ENCODE measurements at places on chromosomes 3 and 15.

DNA sequence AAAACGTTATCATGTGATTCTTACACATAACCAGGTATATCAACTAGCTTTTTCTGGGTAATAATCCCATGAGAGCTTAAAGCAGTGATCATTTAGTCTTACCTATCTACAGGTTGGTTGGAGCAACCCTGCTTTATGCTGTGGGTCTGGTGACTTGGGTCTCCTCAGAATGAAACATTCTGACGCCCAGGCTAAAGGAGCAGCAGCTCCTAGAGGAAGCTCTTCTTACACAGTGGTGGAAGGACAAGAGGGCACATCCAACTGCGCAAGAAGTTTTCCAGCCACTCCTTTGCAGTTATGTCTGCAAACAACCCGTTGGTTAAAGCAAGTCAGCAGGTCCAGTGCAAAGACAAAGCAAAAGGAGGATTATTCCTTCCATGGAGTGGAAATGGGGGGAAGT lies 377.5 kb downstream of the EDEM1 start:
- DNase-seq = no peak

DNA sequence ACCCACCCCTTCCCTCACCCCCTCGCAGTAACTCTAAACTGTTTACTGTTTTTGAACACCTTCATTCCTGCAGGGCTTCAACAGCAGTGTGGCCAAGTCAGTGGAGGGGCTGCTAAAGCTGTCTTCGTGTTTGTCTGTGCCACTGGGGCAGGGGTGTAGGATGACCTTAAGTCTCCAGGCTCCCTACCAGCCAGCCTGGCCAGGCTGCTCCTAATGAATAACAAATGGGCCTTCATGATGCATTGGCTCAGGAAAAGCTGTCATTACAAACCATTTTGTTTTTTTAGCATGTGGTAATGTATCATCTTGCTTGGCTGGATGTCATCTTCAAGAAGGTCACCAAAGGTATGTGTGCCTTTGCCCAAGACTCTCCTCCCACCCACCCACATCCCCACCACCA lies 372.2 kb upstream of the WNT5A start:
- no peak for DNase-seq

- no peak for DNase-seq
Observed at GRCh38 chr3:112555535-112556170, 6.1 kb downstream of the ATG3 start.

DNA sequence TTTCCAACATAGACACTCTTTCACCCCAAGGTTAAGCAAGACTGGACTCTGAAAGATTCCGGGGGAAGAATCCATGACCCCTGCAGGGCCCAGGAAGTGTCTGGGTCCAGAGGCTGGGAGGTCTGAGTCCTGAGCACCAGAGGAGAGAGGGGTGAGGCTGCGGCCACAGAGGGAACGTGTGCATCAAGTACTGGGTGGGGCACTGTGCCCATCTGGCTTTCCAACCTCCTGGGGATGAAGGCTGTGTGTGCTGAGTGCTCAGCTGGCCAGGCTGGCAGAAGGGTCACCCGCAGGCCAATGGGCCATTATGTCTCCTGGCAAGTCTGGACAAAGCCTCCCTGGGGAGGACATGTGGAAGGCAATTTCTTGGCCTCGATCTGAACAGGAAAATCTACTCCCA lies 3.3 kb downstream of the CHRNA3 start:
- no peak for DNase-seq

DNA sequence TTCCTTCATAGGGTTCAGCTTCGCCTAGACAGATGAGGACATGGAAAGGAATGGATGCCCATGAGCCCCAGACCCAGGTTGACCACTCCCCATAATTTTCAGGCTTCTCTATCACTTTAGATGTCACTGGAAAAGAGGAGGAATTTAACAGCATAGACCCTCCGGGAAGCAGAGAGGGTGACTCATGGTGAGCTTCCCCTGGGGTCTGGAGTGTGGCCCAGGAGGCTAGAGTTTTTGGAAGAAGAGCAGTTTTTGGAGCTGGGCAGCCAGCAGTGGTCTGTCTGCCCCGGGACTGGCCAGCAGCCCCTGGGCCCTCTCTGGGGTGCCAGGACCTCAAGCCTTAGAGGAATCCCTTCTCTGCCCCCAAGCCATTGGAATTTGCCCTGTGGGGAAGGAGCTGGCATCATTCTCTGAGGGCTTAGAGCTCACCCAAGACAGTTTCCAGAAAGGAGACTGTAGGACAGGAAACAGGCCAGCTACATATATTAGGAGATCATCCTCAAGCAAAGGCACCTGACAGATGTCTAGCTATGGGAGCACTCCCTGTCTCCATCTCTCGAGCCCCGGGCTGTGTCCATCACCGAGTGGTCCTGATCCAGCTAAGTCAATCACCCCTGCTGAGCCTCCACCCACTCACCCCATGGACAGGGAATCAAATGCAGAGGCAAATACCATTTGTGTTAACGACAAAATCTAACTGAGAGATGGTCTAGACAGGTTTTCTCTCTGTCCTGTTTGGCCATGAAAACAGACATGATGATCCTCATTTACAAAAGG lies 67.3 kb downstream of the MEGF11 start:
- DNase-seq = no peak

All from CD4-positive, alpha-beta T cell (primary cell).